WERI-Rb-1 (cell line): ENCODE measurements at places on chromosomes 2 and 18.

- DNase-seq, result no peak
Observed at GRCh38 chr2:235918876-235919275, 249.3 kb downstream of the GBX2 start.

DNA sequence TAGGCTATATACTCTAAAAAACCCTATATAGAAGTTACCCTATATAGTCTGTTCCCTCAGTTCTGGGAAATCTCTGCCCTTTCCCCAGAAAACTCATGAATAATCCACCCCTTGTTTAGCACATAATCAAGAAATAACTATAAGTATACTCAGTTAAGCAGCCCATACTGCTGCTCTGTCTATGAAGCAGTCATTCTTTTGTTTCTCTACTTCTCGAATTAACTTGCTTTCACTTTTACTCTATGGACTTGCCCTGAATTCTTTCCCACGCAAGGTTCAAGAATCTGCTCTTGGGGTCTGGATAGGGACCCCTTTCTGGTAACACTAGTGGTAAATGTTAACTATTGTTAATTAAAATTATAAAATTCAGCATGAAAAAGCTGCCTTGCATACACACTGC lies 17.4 kb upstream of the AP1S3 start:
- no peak for DNase-seq

DNA sequence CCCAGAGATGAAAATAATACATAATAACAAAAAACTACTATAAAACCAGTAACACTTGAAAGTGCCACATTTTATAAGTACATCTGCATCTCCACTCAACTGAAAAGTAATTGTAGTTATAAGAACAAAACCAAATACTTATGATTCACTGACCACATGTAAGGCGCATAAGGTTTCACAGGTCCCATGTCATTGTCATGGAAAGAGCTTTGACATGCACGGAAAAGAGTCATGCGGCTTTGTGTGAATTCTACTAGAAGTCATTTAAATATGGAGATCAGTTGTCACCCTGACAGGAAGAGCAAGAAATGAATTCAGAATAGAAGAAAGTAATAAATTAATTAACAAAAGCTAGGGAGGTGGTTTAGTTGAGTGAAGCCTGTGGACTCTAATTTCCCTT lies 459.1 kb downstream of the CDH2 start:
- no peak for DNase-seq

DNA sequence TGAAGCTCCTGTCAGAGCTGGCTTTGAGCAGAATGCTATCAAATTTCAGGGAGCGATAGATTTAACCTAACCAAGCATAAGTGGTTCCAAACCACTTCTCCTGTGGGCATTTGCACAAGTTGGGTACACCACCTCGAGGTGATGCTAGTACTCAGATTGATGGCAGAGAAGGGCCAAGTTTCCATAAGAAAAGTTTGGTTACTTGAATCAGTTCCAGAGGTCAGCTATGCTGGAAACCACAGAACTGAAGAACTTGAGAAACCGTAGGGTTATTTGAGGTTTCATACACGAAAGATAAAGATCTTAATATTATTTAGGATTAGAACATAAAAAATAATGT lies 238.2 kb upstream of the SOX11 start:
- no peak for DNase-seq

- no peak for DNase-seq
Observed at GRCh38 chr2:167945660-167946368, 301.6 kb downstream of the STK39 start.

DNA sequence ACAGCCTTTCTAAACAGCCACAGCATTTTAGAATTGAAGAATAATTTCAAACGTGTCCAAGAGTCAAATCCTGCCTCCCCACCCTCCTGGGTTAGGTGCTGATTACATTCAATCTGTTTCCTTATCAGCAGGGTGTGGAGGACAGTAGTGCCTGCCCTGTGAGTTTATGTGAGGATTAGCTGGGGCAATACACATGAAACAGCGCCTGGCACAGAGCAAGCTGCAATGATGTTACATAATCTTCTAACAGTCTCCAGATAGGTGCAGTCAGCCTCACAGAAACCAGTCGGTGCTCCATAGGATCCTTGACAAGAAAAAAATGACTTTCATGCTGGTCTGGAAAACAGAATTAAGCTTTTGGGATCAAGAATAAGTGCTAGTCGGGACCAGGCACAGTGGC lies 91.7 kb upstream of the ITGA6 start:
- DNase-seq, result no peak

DNA sequence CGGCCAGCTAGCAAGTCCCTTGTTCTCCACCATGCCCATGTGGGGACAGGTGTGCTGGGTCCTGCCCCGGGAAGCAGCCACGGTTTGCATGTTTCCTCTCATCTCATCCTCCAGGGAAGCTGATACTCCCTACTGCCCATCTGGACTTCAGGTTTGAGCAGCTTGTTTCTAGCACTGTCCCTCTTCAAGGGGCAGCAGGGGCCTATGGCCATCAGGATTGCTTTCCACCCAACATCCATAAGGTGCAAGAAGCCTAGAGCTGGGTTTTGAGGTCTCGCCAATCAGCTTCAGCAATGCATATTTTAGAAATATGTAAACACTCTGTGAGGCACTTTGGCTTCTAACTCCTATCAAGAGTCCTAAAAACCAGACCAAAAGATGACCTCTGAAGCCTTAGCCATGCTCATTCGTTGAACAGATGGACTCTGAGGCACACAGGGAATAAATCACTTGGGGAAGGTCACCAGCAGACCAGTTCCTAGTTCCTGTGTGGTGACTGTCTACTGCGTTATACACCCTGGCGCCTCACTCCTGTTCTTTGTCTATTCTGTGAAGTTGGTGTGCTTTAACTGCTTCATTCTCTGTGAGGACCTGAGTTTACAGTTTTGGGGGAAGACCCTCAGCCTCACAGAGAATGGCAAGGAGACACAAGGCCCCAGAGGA lies 192.6 kb upstream of the TWIST2 start:
- no peak for DNase-seq

- DNase-seq, result no peak
Observed at GRCh38 chr18:44590956-44591670, 89.6 kb upstream of the SETBP1 start.

DNA sequence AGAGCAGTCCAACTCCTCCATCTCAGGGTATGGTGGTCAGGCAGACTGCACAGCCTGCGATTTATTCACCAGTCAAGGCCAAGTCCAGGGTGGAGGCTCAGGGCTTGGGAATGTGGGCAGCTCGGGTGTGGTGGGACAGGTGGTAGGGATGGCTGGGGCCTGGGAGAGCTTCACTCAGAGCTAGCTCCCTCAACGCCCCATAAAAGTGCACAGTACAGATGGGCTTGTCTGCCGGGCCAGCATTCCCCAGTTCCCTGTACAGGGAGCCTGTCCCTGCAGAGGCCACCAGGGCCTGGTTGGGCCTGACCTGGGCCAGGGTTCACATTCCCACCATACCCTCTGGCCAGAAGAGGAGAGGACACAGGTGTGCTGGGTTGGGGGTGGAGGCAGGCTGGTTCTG lies 49.2 kb upstream of the OTOS start:
- DNase-seq, result no peak

- DNase-seq, result no peak
Observed at GRCh38 chr2:191010887-191011885, 2.8 kb downstream of the STAT1 start.

- peak; percentile 4 for DNase-seq
Observed at GRCh38 chr2:128435576-128436478, 117.2 kb upstream of the HS6ST1 start.

GRCh38 chr2:152005607-152006006 lies 93.2 kb downstream of the CACNB4 start:
- no peak for DNase-seq

GRCh38 chr2:154452471-154452870 lies 246.0 kb upstream of the KCNJ3 start:
- DNase-seq, result no peak

DNA sequence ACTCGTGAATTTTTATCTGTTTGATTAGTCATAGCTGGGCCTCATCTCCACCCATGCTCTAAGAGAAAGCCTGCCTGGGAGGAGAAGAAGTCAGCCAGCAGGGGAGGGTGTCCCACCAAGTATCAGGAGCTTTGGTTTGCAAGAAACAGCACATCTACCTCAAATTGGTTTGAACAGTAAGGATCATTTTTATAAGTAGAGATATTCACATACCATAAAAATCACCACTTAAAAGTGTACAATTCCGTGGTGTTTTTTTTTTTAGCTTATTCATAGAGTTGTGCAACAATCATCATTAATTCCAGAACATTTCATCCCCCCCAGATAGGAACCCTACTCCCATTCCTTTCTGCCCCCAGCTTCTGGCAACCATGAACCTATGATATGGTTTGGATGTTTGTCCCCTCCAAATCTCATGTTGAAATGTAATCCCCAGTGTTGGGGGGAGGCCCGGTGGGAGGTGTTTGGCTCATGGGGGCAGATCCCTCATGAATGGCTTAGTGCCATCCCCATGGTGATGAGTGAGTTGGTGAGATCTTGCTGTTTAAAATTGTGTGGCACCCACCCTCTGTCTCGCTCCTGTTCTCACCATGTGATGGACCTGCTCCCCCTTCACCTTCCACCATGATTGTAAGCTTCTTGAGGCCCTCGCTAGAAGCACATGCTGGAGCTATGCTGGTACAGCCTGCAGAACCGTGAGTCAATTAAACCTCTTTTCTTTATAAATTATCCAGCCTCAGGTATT lies 36.2 kb upstream of the HS6ST1 start:
- DNase-seq, result no peak

GRCh38 chr2:221392228-221392881 lies 179.7 kb downstream of the EPHA4 start:
- no peak for DNase-seq

- no peak for DNase-seq
Observed at GRCh38 chr18:23640052-23640451, 22.7 kb downstream of the ANKRD29 start.

DNA sequence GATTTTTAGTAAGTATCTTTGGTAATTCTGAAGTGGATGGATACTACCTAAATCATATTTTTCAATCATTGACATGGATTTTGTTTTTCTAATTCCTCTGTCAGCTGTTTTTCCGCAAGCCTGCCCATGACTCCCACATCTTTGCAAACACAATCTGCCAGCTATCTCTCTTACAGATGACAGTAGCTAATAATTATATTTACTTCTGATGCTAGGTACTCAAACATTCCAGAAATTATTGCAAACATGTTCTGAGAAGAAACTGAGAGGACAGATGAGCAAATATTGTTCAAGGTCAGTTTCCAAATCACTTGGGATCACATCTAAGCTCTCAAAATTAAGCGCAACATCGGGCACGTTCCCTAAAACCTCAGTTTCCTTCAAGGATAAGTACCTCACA lies 270.0 kb upstream of the CDH19 start:
- DNase-seq, result no peak

GRCh38 chr2:197383825-197384224 lies 51.0 kb downstream of the SF3B1 start:
- DNase-seq, result peak; percentile 38

DNA sequence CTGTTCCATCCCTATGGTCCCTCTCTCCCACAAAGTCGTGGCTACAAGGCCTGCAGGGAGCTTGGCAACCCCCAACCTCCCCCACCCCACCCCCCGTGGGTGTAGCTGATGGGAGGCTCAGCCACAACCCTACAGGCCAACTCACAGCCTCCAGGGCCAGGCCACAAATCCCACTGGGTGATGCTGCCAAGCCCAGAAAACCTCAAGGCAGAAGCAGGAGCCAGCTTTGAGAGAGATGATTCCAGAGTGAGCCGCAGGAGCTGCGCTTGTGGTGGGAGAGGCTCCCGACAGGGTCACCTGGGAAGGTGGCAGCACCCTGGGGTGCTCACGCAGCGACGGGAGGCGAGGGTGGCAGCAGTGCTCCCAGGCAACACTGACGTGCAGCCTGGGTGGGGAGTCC lies 44.8 kb downstream of the ADCY3 start:
- no peak for DNase-seq

DNA sequence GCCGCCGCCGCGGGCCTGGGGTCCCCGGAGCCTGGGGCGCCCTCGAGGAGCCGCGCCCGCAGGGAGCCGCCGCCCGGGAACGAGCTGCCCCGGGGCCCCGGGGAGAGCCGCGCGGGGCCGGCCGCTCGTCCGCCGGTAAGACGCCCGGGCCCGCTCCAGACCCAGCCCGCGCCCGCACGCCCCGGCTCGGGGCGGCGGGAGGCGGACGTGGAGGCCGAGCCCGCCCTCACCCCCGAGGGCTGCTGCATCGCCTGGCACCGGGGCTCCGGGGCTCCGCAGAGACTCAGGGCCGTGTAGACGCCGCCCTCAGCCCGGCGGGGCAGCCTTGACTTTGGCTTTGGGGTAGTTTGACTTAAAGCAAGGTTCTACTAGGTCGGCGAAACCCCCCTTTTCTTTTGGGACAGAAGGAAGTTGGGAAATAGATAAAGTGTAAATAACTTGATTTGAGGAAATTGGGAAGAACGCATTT lies 335 bp downstream of the ERFE start:
- no peak for DNase-seq

GRCh38 chr2:48377646-48378045 lies 152.3 kb upstream of the STON1 start:
- no peak for DNase-seq

GRCh38 chr18:77815666-77816338 lies 566.2 kb downstream of the GALR1 start:
- no peak for DNase-seq

DNA sequence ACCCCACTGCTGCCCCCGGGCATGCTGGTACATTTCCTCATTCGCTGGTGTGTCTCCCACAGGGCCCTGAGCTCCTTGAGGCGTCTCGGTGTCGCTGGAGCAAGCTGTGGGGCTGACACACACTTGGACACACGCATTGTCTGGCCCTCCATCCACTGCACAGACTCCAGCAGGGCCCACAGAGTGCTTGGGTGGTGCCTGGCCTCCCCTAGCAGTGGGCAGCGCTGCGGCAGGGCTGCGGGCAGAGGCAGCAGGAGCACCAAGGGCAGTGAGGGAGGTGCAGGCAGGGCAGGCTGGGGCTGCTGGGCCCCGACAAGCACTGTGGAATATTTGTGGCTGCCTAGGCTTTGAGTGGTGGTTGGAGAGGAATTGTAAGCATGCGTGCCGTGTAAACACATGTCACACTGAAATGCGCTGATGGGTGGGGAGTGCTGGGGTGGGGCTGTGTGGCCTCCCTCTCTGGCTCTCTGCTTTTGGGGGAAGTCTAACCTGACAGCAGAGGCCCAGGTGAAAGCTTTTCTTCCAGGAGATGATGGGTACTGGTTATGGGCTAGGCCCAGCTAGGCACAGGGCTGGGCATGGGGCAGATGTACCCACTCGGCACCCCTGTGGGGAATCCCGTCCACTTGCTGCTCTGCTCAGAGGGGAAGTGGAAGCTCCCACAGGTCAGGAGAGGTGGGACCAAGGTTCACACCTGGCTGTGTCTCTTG lies 55.5 kb upstream of the HS6ST1 start:
- no peak for DNase-seq

DNA sequence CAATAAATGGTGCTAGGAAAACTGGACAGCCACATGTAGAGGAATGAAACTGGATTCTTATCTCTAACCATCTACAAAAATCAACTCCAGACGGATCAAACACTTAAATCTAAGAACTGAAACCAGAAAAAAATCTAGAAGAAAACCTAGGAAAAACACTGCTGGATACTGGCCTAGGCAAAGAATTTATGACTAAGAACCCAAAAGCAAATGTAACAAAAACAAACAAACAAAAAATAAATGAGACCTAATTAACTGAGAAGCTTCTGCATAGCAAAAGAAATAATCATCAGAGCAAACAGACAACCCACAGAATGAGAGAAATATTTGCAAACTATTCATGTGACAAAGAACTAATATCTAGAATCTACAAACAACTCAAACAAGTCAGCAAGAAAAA lies 314.0 kb upstream of the REV1 start:
- DNase-seq, result no peak
